Caudate nucleus (tissue), 63 donors: ENCODE measurements at places on chromosomes 4 and X.
A peak's percentile ranks its signal among the peaks of the same experiment; 100 is the strongest.

GRCh38 chr4:171919314-171919713 is 106.1 kb downstream of the GALNTL6 start:
- DNase-seq = no peak

DNA sequence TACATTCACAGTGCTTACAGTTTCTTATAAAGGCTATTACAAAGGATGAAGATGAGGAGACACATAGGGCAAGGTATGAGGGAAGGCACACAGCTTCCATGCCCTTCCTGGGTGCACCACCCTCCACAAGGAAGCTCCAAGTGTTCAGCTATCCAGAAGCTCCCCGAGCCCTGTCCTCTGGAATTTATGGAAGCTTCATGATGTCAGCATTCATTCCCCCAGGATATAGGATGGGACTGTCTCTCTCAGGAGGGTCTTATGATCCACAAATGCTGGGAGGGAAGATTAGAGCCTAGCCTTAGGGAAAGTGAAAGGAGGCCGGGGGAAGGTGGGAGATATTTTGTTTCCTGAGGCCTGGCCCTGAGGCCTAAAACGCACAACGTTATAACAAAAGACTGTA is 236.0 kb downstream of the ANK2 start:
- no peak for DNase-seq

GRCh38 chr4:139876337-139876941 is 210.8 kb downstream of the MGST2 start:
- no peak for DNase-seq

DNA sequence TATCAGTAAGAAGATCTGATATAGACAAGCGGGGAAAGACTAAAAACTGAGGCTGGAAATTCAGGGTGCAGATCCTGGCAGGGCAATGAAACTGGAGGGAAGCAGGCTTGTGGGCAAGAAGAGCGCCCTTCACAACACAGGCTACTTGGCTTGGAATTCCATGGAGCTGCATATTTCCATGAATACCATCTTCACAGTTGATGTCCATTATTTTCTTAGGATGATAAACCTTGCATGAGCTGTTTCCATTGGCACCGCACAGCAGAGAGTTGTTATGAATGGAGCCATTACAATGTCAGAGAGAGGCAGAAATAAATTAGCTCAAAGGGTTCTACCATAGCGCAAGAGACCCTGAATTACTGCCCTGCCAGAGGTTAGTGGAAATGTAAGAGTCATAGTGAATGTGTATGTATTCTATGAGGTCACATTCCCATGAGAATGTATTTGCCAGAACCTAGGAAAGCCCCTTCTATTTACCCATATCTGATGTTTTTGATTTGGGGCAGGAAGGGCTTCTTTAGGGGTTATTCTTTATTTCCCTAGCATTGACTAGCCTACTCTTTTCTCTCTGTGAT is 215.6 kb downstream of the PALLD start:
- no peak for DNase-seq

- no peak for DNase-seq
Observed at GRCh38 chr4:85951099-85951498, 408.8 kb downstream of the MAPK10 start.

- DNase-seq = no peak
Observed at GRCh38 chr4:187656959-187657358, 338.6 kb upstream of the ZFP42 start.

GRCh38 chrX:134236626-134237614 is at the start of gene CCDC160:
CCDC160 (plus strand) TSS chrX:134237182; CDS start chrX:134244801, 7,619 bp downstream.
- peak; percentile 38 for DNase-seq

DNA sequence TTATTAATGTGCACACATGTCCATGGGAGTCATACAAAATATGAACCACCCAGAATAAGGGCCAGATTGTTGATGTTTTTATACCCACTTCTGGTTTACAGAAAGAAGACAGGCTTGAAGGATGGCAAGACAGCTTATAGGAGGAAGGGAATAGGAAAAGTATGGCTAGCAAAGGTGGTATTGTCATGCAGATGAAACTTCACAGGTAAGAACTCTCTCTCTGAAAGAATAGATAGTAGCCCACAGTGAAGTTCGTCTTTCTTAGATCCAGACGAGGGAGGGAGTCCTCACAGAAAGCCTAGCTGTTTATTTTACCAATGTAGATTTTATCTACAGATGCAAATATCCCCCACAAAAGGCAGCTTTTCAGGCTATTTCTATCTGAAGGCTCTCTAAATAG is 43.7 kb upstream of the SPIN4 start:
- no peak for DNase-seq

DNA sequence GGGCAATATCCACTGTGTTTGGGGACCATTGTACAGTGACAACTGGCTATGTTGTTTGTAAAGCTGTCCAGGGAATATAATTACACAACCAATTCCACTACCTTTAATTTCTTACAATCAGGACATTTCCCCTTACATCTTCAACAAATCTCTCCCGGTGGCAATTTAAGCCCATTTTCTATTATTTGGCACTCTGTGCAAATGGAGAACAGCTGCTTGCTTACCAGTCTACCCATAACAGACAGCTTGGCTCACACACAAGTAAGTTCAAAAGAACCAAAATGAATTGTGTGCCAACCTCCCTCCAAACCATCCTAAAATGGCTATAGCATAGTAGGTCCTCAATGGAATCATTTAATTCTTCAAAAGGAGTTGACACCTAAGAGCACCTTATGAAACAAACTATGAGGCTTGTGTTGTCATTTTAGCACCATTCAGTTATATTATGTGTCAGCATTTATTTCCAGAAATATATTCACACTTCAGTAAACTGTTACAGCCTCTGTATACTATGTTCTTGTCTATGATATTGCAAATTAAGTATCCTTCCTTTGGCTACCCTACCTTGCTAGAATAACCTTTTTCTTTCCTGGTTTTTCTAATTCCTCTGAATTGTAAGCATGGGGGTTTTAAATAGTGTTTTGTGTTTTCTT is 18.4 kb downstream of the GABRA4 start:
- DNase-seq = no peak

DNA sequence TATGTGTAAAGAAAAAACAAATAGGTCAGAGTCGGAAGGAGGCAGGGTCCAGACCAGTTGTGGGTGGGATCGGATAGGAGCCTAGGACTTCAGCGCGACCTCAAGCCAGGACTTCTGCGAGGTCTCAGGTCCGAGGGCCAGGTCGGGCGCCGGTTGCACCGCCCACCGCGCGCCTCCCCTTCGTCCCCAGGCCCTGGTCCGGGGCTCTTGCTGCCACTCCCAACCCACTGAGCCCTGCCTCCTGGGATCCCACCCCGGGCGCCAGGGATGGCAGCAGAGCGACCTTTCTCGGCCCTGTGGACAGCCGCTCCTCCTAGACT is 12.3 kb downstream of the PITX2 start:
- no peak for DNase-seq

DNA sequence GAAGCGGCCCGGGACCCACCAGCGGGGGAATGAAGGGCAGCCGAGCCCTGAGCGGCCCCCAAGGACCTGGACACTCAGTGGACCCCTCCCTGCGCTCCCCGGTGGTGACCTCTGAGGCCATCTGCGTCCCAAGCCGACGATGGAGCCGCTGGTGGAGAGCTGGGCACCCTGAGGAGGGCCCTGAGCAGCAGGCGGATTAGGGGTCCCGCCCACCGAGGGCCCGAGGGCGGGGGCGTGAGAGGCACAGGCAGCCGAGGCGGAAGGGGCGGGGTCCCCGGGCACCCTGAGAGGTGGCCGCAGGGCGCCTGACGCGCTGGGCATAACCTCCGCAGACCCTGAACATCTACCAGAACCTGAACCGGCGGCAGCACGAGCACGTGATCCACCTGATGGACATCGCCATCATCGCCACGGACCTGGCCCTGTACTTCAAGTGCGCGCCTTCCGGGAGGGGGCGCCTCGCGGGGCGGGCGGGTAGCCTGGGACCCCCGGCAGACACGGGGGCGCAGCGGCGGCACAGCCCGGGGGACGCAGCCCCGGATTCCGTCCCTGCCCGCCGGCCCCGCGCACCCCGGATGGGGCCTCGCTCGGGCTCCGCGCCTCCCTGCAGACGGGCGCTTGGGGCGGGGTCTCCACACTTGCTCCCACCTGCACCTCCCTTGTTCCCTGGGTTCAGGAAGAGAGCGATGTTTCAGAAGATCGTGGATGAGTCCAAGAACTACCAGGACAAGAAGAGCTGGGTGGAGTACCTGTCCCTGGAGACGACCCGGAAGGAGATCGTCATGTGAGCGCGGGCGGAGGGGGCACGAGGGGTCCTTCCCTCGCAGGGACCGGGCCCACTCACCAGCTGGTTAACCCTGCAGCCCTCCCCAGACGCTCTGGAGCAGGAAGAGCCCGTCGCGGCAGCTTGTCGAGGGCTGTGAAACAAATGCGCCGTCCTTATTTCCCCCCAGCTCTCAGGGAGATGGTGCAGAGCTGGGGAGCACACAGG is 10.3 kb downstream of the ATP5ME start:
- DNase-seq = no peak
